ENCODE measurements at places on chromosomes 3 and 15. TPM values are rescaled to one million over a fixed set of nuclear protein-coding genes. Genes with fewer than 3 reads are reported as not detected.

Gene ROPN1
- total RNA-seq: not detected

Gene SI
- not detected for total RNA-seq

Gene CFAP100
- not detected for total RNA-seq

Gene FRMD5
- total RNA-seq: 11.1 TPM

Gene INSYN1
- total RNA-seq: 0.50 TPM

Gene SSUH2
- 0.11 TPM for total RNA-seq

Measured in uterine smooth muscle cell (primary cell).